ENCODE measurements at places on chromosomes 6 and 20.
A peak's percentile ranks its signal among the peaks of the same experiment; 100 is the strongest.

- peak; percentile 65 for DNase-seq
Measured at GRCh38 chr6:32415521-32416019, 8.6 kb upstream of the BTNL2 start.

GRCh38 chr20:15895126-15895525 lies 678.1 kb downstream of the KIF16B start:
- DNase-seq = no peak

- no peak for DNase-seq
Measured at GRCh38 chr20:44649126-44649525, 2.4 kb downstream of the ADA start.

DNA sequence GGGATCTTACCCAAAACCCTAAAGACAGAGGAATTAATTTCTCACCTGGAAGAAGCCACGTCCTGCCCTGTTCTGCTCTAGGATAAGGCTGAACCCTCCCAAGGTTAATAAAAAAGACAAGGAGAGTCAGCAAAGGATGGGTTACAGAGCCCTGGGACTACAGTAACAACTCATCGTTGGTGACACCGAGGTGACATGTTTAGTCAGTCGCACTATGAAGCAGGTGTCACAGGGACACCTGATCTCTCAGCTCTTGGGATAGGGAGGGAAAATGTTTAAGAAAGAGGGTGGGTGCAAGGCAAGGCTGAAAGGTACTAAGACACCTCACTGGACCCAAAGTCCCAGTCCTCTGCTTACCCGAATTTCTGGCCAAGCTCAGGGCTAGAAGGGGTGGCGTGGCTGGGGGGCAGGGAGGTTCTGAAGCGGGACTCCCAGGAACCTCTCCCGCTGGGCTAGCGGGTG lies 562 bp downstream of the MOCS1 start:
- no peak for DNase-seq

- no peak for DNase-seq
Measured at GRCh38 chr6:6723921-6724538, 135.5 kb downstream of the LY86 start.

Data from head of caudate nucleus (tissue), 42 donors.